Cerebellum (tissue), 4 donors: ENCODE measurements at places on chromosomes 7 and 10. TPM values are rescaled to one million over a fixed set of nuclear protein-coding genes. Genes with fewer than 3 reads are reported as not detected.

GRCh38 chr7:135784013-135784412 lies 35.4 kb upstream of the FAM180A start:
- DNase-seq: no peak

DNA sequence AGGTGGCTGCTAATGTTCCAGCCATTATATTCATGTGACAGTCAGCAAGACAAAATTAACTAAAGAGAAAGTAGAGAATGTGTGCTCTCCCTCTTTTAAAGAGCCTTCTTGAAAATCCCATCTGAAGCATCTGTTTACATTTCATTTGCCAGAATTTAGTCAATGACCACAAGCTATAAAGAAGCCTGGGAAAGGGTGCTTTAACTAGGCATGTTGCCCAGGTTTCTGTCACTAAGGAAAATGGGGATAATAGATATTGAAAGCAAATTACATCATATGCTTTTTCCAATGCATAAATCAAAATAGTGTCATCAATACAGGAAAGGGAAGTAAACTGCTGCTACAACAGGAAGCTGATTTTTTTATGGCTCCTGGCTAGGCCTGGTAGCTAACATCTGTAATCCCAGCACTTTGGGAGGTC lies 67.7 kb downstream of the ELAPOR2 start:
- no peak for DNase-seq

GRCh38 chr7:70056363-70056762 lies 458.1 kb downstream of the AUTS2 start:
- DNase-seq: no peak

GRCh38 chr10:26841733-26842317 lies 18.9 kb downstream of the ABI1 start:
- DNase-seq: no peak

- DNase-seq: peak; percentile 66
Measured at GRCh38 chr10:131166486-131166885, 145.0 kb downstream of the TCERG1L start.

The PLXDC2 gene
- 59.6 TPM for total RNA-seq

GRCh38 chr10:63318491-63318890 lies 147.3 kb downstream of the JMJD1C start:
- no peak for DNase-seq

GRCh38 chr7:128876586-128876977 lies 13.9 kb downstream of the ATP6V1F start:
- DNase-seq: no peak

The NACAD gene
- total RNA-seq: 6.8 TPM

The SYT15 gene
- total RNA-seq: 1.8 TPM

DNA sequence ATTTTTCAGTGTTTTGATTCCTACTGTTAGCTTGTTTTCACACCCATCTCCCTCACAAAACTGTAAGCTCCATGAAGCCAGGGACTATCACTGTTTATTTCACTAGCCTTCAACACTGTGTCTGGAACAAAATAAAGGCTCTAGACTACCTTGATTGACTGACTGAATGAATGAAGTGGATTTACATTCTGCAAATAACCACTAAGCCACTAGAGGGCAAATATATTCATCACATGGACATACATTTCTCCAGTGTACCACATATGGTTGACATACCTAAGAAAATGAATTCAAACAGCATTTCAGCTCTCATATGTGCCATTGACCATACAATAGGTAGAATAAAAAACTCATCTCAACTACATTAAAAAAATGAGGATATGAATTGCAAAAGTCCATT lies 185.9 kb downstream of the RAB11FIP2 start:
- no peak for DNase-seq

- no peak for DNase-seq
Measured at GRCh38 chr10:62610649-62611229, 193.8 kb upstream of the ADO start.

- DNase-seq: no peak
Measured at GRCh38 chr7:34886856-34887255, 150.4 kb downstream of the DPY19L1 start.

GRCh38 chr10:113057948-113058522 lies 108.0 kb downstream of the TCF7L2 start:
- DNase-seq: no peak

The HTRA1 gene
- total RNA-seq: 18.8 TPM

DNA sequence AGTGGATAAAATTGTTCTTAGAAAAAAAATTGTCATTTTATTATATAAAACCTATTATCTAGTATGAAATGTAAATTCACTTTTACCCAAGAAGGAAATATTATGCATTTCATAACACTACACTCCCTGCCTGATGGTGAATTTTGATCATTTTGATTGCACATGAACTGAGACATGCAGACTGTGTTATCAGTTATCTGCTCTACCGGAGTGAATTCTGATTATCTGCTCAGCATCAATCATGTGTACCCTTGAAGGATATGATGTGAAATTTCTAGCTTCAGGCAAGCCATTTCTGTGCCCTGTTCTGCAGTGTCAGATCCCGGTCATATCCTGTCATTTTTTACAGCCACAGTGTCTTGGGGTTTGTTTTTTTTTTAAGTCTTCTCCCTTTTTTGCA lies 85.0 kb upstream of the FGL2 start:
- DNase-seq: no peak

The HYAL4 gene
- total RNA-seq: not detected

- no peak for DNase-seq
Measured at GRCh38 chr7:1536455-1536742, 5.9 kb downstream of the MAFK start.

- DNase-seq: no peak
Measured at GRCh38 chr7:21077602-21078001, 290.9 kb upstream of the SP8 start.

The LRMDA gene
- 0.91 TPM for total RNA-seq

DNA sequence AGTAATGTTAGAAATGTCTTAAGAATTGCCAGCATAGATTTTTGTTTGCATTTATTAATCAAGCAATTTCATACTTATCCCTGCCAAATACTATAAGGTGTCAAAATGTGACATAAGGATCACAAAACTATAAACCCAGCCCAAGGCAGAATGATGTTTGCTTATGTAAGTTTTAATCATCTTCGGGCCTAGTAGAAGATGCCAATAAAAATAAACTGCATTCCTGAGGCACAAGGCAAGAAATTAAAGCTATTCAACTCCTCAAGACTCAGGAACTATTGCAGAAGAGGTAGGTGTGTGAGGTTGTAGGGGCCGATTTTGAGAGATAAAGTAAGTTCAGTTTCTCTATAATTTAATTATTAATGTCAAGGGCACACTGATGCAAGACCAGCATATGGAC lies 189.4 kb upstream of the AHR start:
- DNase-seq: no peak

- DNase-seq: no peak
Measured at GRCh38 chr7:106448992-106449859, 164.4 kb upstream of the NAMPT start.

DNA sequence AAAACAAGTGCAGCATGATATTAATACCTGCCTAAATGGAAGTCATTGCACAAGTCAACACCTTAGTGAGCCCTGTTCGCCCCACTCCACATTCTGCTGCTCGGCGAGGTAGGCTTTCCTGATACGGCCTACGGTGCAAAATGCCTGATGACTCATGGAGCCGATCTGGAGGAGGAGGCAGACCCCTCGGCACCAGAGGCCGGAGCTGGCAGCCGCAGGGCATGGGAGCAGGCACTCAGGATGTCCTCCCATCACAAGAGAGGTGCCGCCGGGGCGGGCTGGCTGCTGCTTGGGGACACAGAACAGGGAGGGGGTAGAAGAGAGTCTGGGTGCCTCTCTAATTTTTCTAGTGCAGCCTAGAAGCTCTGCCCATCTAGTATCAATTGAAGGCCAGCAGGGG lies 418.5 kb upstream of the MGMT start:
- no peak for DNase-seq

- DNase-seq: no peak
Measured at GRCh38 chr10:129105266-129105665, 361.8 kb upstream of the MGMT start.

The ABCC2 gene
- total RNA-seq: 0.73 TPM

- peak; percentile 23 for DNase-seq
Measured at GRCh38 chr7:131042269-131043160, 285.2 kb upstream of the MKLN1 start.

The LIPF gene
- 0.27 TPM for total RNA-seq

The CTAGE8 gene
- not detected for total RNA-seq

GRCh38 chr7:25244254-25245033 lies 16.2 kb upstream of the NPVF start:
- DNase-seq: no peak

GRCh38 chr10:27145937-27146336 lies 8.2 kb downstream of the YME1L1 start:
- DNase-seq: no peak

The SHH gene
- 3.4 TPM for total RNA-seq

The SPDYE18 gene
- 1.3 TPM for total RNA-seq

The TMEM270 gene
- total RNA-seq: not detected

DNA sequence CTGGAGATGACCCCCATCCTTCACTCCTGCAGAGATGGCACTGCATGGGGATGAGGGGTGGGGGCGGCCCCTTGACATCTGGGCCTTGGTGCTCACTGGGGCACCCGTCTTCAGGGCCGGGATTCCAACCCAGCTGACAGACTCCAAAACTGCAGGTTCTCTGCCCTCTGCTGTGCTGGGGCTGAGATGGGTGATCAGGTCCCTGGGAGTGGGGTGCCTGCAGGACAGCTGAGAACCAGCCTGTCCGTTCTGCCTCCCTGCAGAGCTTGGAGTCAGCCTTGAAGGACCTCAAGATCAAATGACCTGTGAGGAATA lies 14.3 kb downstream of the PDAP1 start:
- no peak for DNase-seq

DNA sequence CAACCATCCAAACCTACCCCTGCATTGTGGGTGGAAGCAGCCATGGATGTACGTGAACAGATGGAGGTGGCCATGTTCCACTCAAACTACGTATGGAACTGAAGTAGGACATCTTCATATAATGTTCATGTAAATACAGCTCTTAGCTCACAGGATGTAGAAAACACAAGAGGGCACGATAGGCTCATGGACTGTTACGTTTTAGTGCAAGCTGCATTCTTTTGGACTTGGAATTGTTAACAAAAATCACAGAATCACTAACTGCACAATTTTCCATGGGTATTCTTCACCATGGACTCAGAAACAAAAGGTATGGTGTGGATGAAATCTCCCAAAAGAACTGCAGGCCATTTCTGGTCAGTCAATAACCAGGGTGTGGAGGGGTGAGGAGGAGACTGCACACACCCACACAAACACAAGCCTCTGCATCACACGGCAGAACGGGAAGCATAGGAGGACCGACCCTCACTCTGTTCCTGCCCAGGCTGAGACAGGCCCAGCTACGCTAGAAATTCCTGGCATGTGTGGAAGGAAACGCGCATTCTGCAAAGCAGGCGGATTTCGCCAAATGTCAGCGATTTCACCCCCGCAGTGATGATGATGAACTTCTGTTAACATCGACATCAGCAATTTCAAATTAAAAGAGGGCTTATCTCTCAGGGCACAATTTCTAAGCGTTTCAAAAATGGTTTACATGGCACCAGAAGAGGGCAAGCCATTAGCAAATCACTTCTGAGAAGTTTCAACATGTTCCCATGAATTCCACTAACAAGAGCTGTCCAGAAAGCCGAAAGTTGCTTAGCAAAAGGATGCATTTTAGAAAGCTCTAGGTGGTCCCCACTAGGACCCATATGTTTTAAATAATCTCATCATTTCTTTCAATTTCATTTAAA lies 149.0 kb downstream of the TNS3 start:
- no peak for DNase-seq

DNA sequence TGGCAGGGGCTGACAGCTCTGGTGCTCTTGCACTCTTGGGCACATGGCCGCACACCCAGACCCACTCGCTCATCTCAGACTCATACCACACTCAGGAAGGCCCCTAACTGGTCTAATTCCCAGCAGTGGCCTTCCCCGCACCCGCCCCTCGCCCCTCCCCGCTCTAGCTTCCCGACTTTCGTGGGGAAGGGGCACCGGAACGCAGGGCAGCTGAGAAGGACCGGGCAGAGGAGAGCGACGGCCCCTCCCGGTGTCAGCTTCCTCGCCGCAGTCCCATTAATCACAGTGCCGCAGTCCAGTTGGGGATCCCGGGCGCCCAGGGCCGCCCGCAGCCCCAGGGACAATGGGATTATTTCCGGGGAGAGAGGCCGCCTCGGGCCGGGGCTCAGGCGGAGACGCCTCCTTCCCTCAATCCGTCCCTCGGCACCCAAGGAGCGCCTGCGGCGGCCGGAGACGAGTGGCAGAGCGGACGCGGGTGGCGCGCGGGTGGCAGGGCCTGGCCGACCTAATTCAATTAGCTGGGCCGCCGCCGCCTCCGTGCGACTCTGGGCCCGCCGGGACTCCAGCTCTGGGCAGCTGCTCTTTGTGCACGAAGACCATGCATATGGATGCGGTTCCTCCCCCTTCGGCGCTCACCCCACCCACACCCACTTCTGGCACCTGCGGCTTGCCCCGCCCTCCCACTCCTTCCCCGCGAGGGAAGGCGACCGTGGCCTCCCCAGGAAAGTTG lies 7.8 kb upstream of the TLX1 start:
- DNase-seq: no peak

The PRLHR gene
- total RNA-seq: 0.36 TPM

DNA sequence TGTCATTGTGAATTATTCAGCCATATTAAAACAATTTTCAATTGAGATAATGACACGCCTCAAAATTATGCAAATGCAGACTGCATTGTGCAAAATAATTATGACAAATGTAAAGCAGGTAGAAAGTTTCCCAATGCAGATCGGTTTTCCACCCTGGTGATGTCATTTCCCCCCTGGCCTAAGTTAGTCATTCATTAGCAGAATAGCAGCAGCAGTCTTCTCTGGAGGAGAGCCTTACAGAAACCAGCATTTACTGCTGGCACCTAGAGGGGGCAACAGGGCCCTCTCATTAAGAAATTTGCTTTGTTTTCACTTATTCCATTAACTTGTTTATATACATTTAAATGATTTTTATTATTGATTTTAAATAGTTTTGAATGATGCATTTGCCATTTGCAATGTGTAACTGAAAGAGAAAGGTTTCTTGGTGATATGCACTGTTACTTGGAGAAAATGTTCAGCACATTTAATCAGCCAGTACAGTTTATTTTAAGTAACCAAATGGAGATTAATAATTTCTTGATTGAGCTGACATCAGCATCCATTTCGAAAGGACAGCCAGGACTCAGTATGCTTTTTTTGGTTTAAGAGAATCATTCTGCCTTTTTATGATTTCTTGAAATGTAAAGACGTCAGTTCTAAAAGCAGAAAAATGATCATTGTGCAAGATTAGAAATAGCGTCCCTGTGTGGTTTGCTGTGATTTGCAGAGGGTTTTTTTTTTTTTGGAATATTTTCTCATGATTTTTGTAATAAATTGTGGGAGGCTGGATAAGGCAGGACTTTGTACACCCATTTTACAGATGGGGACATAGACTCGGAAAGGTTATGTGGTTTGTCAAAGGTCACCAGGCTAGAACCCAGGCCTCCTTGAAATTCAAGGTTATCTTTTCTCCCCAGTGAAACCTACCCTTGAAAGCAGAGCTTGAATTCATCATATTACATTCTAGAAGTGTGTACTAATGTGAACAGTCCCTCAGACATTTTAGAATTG lies 3.5 kb downstream of the ARID5B start:
- peak; percentile 18 for DNase-seq
